ENCODE measurements at places on chromosomes 2 and 18.

DNA sequence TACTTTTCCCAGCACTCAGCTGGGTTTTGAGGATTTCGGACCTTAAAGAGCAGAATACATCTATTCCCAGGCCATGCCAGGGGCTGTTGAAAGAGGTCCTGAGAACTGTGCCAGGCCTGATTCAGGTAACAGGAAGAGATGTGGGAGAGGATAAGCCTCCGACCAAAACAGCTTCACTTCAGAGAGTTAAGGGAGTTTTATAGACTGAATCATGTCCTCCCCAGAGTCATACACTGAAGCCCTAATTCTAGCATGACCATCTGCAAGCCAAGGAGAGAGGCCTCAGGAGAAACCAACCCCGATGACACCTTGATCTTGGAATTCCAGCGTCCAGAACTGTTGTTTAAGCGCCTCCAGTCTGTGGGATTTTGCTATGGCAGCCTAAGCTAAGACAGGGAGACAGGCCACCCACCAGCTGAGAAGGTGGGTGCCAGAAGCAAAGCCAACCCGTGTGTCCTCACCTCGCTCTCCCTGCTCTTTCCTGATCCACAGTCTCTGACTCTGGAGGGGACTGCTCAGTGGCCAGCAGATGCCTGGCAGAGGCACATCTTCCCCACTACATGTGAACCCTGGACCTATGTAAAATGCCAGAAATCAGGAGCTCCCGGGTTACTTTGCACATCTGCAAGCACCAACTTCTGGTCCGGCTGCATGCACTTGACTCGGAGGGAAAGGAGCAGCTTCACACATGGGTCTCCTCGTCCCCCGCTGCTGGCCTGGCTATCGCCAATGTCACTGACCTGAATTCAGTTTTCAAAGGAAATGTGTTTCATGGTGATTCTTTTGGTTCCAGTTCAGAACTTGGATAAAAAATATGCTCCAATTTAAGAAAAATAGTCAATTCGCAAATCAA is 116.8 kb upstream of the EPC2 start:
- DNase-seq, result no peak

DNA sequence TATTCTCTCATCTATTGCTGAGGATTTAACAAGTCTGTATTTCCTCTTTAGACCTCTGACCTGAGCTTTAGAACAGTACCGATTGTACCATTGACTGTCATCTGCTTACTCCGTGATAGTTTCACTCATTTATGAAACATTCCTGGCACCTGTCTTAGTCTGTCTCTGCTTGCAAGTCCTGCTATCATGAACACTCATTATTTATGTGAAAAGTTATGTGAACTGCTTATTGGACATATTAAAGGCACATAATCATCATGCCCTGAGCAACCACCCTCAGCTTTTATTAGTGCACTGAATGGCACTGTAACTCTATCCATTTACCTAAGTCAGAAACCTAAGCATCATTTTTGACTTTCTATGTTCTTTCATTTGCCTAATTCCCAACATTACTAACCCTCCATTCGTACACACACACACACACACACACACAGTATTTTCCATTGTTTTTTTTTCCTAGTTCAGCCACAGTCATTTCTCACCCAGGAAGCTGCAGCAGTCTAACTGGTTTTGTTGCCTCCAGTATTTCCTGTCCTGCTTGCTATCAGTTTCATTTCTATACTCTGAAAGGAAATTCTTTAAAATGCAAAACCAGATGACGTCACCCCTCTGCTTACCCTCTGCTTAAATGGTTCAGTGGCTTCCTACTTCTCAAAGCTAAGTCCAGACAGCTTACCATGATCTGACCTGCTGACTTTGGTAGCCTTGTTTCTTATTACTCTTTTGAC is 146.1 kb downstream of the HAUS1 start:
- DNase-seq, result peak; percentile 61

GRCh38 chr18:56973487-56973886 is 173.4 kb upstream of the BOD1L2 start:
- no peak for DNase-seq

DNA sequence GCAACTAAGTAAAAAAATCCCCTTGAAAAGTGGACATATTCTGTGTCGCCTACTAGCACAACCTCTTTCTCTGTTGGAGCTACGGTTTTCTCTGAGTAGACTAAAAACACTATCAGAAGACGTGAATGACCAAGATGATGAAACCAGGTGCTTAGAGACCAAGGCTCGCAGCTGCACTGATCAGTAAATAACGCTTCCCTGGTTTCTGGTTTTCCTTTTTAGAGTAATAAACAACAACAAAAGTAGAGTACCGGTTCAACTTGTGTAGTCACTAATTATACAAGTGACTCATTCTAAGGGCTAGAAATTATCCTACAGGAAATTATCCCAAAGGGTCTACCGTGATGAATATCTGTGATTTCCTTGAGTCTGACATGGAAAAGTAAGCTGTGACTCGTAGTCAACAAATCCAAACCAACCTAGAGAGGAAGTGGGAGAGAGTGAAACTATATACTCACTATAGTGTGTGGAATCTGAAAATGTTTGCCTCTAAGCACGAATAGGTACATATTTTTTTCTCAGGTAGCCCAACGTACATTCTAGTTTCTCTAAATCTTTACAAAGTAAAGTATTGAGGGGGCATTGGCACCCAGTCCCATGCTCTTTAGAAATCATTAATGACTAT is 17.8 kb downstream of the RASGRP3 start:
- DNase-seq, result no peak

GRCh38 chr2:51812138-51812866 is 780.4 kb upstream of the NRXN1 start:
- no peak for DNase-seq

DNA sequence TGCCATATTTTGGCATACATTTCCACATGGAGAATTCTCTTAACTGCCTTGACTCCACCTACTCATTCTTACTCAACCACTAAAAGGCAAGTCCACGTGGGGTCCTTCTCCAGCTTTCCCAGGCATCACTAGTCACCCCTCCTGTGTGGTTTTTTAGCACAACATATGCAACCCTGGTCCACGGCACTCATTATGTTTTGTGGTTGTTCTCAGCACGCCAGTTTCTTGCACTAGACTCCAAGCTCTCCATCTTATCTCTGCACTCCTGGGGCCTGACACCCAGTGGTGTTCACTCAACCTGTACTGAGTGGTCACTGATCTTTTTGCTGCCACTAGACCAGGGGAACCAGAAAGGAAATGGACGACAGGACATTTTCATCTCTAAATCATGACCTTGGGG is 18.0 kb downstream of the MARCHF4 start:
- no peak for DNase-seq

DNA sequence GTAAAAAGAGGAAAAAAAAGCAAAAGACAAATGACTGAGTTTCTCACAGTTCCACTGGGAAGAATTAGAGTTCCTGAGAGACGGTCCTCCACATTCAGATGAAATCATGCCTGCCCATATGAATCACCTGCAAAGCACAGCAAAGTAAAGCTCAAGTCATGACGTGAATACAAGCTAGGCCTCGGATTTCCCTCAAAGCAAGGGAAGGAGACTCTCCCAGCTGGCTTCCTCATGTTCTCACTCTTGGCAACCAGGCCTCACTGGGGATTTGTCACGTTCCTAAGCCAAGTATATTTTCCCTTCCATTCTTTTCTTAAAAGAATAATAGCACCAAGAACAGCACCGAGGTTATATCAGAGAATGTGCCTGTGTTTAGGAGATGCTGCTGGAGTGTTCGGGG is 47.0 kb downstream of the CYP27C1 start:
- no peak for DNase-seq

DNA sequence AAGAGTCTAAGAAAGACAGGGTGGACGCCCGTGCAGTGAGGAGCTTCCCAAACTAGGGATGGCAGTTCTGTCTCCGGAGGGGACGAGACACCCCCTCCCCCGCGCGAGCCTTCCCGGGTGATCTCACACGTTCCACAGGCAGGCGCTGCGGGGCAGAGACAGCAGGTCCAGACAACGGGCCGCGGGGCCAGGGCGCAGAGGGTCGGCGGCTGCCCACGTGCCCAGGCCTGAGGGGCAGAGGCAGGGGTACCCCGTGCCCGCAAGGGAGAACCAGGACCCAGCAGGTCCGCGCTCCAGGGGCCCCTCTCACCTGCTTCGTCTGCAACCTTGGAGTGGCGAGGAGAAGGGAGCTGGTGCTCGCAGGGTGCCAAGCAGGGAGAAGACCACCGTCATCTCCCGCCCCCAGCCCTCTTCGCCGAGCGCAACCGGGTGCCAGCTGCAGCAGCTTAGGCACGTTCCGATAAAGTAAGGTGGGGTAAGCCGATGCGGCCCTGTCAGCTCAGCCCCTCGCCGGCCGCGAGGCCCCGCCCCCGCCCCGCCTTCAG is at the start of gene GPR155:
Gene GPR155 (minus strand): TSS at position 467 of the 545 bp plus-strand sequence. CDS start 5,073 bp downstream, outside the sequence.
- peak; percentile 39 for DNase-seq

DNA sequence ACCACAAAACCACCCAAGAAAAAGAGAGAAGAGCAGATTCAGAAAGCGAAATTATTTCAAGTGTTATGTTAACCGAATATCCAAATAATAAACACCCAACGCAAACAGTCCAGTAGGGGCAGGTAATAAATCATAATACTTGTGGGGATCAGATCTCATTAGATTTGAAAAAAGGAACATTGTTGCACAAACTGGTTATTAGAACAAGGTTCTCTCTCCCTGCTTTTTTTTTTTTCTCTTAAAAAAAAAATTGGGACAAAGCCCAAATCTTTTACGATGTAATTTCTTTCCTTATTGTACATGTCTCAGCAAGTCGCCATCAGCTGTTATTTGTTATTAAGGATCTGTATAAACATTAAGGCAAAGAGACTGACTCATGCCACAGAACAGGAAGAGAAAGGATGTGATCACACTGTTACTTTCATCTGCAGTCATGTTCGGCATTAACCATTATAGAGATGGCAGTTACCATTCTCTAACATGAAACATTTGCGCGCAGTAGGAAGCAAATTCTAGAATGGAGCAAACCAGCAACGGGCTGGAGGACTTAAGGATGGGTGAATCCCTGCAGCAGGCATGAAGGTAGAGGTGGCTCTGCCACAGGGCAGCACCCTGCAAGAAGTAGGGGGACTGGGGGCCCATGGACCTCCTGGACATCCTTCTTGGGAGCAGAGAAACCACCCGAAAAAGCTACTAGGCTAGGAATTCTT is 42.0 kb downstream of the EPHA4 start:
- no peak for DNase-seq

DNA sequence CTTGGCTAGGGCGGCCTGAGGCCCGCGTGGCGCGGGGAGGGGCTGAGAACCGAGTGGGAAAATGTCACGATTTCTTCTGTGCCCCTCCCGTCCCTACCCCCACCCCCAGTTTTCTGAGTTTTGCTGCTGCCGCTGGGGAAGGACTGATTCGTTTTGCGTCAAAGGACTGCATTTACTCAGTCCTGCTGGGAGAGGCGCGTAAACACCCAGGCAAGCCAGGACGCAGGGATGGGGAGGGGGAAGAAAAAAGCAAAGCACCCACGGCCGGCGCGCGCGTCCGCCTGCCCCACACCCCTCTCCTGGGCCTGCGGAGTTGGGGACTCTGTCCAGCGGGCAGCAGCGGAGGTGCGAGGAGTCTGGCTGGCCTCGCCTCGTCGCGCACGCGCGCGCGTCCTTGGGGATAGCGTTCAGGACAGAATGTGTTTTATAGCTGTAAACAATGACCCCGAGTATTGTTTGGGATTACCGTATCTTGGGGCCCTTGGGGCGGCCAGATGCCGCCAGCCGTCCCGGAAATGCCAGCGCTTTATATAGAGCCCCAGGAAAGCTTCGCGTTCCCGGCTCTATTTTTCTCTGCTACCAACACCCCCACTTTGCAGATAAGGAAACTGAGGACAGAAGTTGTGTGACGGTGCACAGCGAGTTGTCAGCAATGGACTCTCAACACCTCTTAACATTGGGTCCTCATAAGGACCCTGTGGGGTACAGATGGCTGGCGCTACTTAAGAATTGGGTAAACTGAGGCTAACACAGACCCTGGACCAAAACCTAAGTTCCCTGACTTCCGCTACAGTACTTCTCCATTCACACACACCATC is 1.7 kb upstream of the FOSL2 start:
- no peak for DNase-seq

- no peak for DNase-seq
These were observed 94.1 kb upstream of the CD302 start for GRCh38 chr2:159891917-159892730.

DNA sequence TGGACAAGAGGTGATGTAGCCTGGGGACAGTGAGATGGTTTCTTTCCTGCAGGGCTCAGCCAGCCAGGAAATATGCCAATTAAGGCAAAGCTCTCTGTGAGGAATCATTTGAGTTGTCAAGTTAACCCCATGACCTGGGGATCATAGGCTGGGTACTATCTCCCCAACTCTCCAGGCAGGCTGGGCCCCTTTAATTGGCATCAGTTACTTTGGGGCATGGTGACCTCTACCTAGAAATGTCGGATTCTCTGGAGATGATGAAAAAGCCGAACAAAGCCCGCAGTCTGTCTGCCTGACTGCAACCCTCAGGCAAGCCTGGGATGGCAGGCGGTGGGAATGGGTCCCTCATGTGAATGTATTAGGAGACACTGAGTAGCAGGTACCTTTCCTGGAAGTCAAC is 193.5 kb upstream of the SMAD2 start:
- no peak for DNase-seq

- peak; percentile 88 for DNase-seq
These were observed 133.4 kb downstream of the HDAC4 start for GRCh38 chr2:239267288-239267951.

DNA sequence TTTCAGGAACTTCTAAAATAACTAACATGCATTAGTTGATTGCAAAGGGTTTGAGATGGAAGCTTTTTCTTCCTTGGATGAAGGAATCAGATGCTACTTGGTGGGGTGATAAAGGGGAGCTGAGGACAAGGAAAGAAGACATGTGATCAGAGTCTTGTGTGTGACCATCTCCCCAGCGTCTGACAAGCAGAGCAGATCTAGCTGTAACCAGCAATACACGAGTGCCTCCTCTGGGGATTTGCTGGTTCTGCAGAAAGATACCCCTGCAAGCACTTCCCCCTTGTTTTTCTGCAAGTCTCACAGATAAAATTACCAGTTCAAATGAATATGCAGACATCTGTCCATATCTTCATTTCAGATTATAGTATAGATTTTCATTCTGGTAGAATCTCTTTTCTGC is 2.7 kb downstream of the CDH7 start:
- DNase-seq, result no peak

DNA sequence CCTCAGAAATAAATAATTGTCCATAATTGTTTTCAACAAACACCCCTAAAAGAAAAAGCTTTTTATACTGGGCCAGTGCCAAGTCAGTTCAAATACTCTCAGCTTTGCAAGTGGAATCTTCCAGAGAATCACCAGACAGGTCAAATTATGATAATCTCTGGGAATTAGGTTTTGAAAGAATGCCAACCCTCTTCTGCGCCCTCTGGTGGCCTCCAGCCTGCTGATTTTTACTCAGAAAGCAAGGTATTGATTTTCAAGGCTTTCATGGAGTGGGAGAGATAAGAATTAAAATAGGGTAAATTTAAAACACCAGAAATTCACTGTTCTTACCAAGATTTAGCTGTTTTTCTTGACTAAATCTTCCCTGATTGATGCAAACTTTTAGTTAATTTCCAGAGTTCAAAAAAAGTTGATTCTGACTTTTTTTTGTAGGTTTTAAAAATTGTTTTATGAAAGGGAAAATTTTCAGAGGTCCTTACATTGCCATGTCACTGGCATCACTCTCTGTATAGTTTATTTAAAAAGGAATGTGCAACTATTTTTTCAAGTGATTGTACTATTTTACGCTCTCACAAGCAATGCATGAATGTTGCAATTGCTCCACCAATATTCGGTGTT is 282.9 kb upstream of the TNP1 start:
- no peak for DNase-seq

- DNase-seq, result no peak
These were observed 3.0 kb upstream of the NMUR1 start for GRCh38 chr2:231533086-231533776.

- DNase-seq, result no peak
These were observed 36.5 kb downstream of the POLR1A start for GRCh38 chr2:86069091-86069685.

Measured in activated CD4-positive, alpha-beta T cell treated with anti-CD3 and anti-CD28 coated beads for 4 hours (primary cell).